ENCODE measurements at places on chromosomes 6 and 20.

DNA sequence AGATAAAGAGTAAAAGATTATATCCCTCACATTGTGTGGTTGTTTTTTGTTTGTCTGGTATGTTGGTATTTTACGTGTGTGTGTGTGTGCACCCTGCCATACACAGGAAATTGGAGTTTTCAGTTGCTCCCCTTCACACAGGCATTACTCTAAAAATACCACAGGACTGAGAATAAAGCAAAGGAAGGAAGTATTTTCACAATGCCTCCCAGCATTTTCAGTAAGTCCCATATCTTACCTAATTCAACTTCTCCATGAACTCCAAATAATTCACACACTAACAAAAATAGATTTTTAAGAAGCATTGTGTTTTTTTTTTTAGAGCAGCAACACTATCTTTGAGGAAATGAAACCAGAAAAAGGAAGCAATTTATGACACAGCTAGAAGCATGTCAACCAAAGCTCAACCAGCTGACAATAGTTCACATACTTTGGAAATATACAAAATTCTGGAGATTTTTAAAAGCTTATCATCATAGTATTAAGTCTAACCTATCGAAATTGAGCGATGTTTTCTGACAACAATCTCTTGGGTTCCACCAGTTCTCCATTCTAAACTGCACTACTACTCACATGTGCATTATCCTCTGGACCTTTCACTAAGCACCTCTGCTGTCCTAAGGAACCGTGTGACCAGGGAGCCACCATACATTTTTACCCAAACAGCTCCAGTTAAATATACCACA is 2.1 kb downstream of the UBE2J1 start:
- no peak for DNase-seq

DNA sequence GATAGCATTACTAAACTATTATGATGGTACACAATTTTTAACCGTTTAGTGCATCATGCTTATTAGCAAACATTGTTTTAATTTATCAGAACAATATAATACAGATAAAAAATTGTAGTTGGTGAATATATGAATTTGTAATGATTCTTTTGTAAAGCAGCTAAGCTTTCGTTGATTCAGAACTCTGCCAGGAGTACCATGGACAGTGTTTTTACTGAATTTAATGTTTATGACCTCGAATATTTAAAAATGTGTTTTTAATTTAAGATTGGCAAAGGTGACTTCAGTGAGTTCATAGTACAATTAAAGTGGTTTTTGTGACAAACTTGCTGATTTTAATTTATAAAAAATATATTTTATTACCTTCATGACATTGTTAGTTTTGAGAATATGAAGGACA is 10.0 kb downstream of the AFDN start:
- no peak for DNase-seq

- no peak for DNase-seq
These were observed 156.2 kb upstream of the THBS2 start for GRCh38 chr6:169409742-169410312.

- DNase-seq = no peak
These were observed 76.6 kb upstream of the PMEPA1 start for GRCh38 chr20:57786304-57786932.

GRCh38 chr20:36686944-36687343 is 40.9 kb upstream of the SLA2 start:
- no peak for DNase-seq

Data from caudate nucleus (tissue), 63 donors.